ENCODE measurements at places on chromosomes 4 and X. TPM values are rescaled to one million over a fixed set of nuclear protein-coding genes. Genes with fewer than 3 reads are reported as not detected.

DNA sequence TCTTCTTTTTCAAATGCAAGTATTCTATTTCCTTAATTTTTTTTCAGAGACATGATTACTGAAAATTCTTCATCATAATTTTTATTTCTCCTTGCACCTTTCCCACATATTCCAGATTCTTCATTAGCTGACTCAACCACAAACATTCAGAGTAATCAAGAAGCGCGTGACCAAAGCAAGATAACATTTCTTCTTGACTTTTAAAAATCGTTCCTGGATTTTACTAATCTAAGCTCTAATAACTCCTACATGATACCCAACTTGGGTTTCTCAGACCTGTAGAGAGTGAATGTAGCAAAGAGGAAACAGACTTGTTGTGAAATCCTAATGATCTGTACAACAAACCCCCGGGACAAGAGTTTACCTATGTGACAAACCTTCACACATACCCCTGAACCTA is 615.0 kb downstream of the TMA16 start:
- H3K36me3 ChIP-seq: no peaks in the 10 kb centered on the region
- H3K4me3 ChIP-seq: no peak overlapping the region

ELF4 gene
- 29.5 TPM for total RNA-seq

ANK2 gene
- total RNA-seq: 2.6 TPM

COX7B2 gene
- total RNA-seq: not detected

GRCh38 chrX:119502727-119503483 is 34.7 kb downstream of the SLC25A5 start:
- peak; percentile 64 for DNase-seq
- no peaks in the 10 kb centered on the region for H3K27me3 ChIP-seq
- peak overlapping the region; percentile 26 for H3K4me3 ChIP-seq

DNA sequence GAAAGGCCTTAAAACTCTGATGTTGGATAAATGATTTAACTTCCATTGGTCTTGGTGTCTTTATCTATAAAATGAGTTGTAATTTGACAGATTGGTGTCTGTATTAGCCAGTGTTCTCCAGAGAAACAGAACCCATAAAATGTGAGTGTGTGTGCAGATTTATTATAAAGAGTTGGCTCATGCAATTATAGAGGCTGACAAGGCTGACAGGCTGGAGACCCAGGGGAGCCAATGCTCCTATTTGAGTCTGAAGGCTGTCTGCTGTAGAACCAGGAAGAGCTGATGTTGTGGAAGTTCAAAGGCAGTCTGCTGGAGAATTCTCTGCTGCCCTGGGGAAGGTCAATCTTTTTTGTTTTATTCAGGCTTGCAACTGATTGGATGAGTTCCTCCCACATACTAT is 131.7 kb downstream of the SLC4A4 start:
- H3K36me3 ChIP-seq: no peaks in the 10 kb centered on the region
- H3K27ac ChIP-seq: no peak overlapping the region
- DNase-seq: no peak
- no peaks in the 10 kb centered on the region for H3K4me1 ChIP-seq

MSX1 gene
- total RNA-seq: not detected

GRCh38 chr4:150972592-150972991 is 42.5 kb downstream of the LRBA start:
- H3K4me3 ChIP-seq: no peak overlapping the region
- H3K36me3 ChIP-seq: no peaks in the 10 kb centered on the region
- H3K27me3 ChIP-seq: no peaks in the 10 kb centered on the region
- DNase-seq: no peak
- peaks cover 27% of the 10 kb centered on the region for H3K4me1 ChIP-seq
- no peak overlapping the region for H3K27ac ChIP-seq

DNA sequence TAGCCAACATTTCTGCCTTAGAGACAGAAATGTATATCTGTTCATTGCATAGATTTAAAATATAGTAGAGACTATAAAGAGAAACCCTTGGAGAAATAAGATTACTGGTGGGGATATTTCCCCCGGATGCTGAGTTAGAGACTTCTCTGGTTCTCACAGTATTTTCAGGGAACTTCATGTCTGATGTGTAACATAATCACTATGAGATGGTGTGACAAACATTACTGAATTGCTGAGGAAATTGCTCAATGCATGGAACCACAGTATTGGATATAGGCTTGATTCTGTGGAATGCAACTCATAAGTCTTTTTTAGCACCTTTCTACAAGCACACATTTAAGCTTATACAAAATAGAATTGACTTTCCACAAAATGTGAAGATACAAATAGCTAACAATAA is 152.7 kb downstream of the SOWAHB start:
- H3K36me3 ChIP-seq: no peaks in the 10 kb centered on the region
- H3K27me3 ChIP-seq: peaks cover 15% of the 10 kb centered on the region
- no peaks in the 10 kb centered on the region for H3K4me1 ChIP-seq
- no peak overlapping the region for H3K4me3 ChIP-seq
- no peak for DNase-seq
- no peak overlapping the region for H3K27ac ChIP-seq

ENPEP gene
- total RNA-seq: 0.36 TPM

XKRX gene
- 0.23 TPM for total RNA-seq

DNA sequence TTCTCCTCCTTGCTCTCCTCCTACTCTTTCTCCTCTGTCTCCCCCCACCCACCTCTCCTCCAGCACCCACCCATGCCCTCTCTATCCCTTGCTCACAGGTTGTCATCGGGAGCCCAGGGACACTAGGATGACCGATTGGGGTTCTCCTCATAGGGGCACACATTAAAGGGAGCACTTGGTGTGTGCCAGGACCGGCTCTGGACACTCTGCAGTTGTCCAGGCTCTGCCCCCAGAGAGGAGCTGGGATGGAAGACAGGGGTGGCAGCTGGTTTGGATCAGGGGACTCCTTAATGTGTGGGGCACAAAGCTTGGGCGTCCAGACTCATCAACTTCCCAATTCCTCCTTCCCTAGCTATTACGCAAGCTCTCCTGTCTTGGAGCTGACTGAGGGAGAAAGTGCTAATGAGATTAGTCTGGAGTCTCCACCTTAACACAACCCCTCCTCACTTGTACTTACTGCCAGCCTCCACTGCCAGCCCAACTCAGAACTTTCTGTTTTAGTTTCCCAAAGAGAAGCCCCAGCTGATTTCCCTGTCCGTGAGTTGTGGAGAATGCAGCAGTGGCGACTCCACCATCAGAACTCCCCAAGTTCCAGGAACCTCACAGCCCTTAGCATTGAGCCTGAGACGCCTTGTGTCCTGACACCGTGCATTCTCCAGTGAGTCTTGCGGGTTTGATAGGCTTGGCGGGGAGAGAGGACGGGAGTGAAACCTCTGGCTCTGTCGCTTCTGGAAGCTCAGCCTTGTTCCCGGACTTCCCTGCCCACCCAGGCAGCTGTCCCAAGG is 52.2 kb downstream of the CXorf49B start:
- no peaks in the 10 kb centered on the region for H3K36me3 ChIP-seq
- H3K27ac ChIP-seq: no peak overlapping the region
- no peaks in the 10 kb centered on the region for H3K4me1 ChIP-seq
- H3K4me3 ChIP-seq: no peak overlapping the region
- peaks cover 5% of the 10 kb centered on the region for H3K27me3 ChIP-seq
- no peak for DNase-seq

DNA sequence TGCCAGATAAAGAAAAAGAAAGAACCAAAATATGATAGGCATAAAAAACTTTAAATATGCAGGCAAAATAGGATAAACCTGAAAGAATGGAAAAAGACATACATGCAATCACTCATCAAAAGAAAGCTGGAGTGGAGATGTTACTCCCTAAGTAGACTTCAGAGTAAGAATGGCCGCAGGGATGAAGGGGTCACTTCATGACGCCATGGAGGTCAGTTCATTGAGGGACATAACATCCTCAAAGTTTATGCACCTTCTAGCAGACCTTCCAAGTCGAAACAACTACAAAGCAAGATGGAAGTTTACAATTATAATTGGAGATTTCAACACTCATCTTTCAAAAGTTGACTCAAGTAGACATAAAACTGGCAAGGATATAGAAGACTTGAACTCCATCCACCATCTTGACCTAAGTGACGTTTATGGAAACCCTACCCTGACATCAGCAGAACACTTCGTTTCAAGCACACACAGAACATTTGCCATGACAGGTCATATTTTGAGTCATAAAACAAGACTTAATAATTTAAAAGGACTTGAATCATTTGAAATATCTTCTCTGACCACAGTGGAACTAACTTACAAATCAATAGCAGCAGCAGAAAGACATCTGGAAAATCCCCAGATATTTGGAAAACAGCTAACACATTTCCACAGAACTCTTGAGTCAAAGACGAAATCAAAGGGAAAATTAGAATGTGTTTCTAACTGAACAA is 106.0 kb upstream of the LRPAP1 start:
- no peak for DNase-seq
- no peak overlapping the region for H3K27ac ChIP-seq
- H3K27me3 ChIP-seq: no peaks in the 10 kb centered on the region
- no peaks in the 10 kb centered on the region for H3K4me1 ChIP-seq
- H3K36me3 ChIP-seq: no peaks in the 10 kb centered on the region

GRCh38 chrX:28189011-28189410 is 207.8 kb upstream of the DCAF8L1 start:
- H3K27ac ChIP-seq: no peak overlapping the region
- no peak overlapping the region for H3K4me3 ChIP-seq
- DNase-seq: no peak
- H3K27me3 ChIP-seq: no peaks in the 10 kb centered on the region
- H3K36me3 ChIP-seq: no peaks in the 10 kb centered on the region
- H3K4me1 ChIP-seq: no peaks in the 10 kb centered on the region

DNA sequence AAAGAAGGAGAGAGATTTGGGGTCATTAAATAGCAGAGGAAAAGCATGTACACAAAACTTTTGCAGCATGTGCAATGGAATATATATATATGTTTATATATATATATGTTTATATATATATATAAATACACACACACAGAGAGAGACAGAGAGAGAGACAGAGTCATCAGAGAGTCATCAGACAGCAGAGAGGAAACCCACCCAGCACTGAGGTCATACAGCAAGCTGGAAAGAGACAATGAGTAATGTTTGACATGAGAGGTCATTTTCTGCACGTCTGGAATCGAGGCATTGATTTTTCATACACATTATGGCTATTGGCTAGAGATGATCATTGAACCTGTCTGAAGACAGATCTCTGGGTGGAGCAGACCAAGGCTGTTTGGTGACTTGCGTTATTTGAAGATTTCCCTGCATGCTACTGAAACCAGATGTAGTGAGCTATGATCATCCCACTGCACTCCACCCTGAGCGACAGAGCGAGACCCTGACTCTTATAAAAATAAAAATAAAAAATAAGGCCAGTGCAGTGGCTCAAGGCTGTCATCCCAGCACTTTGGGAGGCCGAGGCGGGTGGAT is 48.8 kb upstream of the SHOX start:
- H3K27ac ChIP-seq: no peak overlapping the region
- no peaks in the 10 kb centered on the region for H3K4me1 ChIP-seq
- H3K27me3 ChIP-seq: no peaks in the 10 kb centered on the region
- no peaks in the 10 kb centered on the region for H3K36me3 ChIP-seq

SOWAHD gene
- 0.45 TPM for total RNA-seq

DNA sequence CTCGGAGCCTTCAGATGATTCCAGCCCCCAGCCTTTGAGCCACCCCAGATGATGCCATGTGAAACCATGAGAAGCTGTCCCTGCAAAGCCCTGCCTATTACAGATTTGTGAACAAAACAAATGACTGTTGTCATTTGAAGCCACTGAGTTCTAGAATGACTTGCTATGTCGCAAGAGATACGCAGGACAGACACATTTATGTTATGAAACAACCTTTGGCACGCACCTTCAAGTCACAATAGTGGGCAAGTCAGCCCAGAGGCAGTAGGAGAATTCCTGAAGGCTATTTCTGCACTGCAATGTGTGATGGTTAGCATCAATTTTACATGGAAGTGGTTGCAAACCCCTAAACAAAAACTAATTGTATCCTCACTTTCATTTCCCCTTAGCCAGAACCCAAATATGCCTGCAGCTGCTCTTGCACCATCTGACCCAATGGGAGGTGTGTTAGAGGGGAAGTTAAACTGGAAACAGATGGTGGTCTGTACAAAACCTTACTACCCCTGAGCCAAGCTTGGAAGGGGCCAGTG is 174.4 kb upstream of the ATP6AP2 start:
- no peak overlapping the region for H3K4me3 ChIP-seq
- H3K36me3 ChIP-seq: no peaks in the 10 kb centered on the region
- H3K27me3 ChIP-seq: peaks cover 2% of the 10 kb centered on the region
- DNase-seq: no peak
- no peak overlapping the region for H3K27ac ChIP-seq

DNA sequence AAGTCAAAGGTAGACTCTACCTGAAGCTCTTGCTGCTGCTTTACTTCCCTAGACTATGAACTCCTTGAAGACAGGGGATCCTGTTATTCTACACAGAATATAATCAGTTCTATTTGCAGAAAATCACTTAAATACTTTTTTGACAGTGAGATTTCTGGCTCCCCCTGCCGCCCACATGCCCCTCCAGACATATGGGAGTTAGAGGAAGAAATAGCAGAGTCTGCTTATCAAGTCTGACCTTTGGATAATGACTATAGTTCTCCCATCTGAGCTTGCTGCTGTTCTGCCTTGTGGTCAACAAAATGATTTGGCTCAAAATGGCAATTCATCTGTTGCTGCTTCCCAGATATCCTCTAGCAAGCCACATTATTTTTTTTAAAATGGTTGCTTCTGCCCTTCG is 101.1 kb downstream of the ENOX2 start:
- H3K4me3 ChIP-seq: no peak overlapping the region
- no peak overlapping the region for H3K27ac ChIP-seq
- no peaks in the 10 kb centered on the region for H3K4me1 ChIP-seq
- DNase-seq: no peak

DNA sequence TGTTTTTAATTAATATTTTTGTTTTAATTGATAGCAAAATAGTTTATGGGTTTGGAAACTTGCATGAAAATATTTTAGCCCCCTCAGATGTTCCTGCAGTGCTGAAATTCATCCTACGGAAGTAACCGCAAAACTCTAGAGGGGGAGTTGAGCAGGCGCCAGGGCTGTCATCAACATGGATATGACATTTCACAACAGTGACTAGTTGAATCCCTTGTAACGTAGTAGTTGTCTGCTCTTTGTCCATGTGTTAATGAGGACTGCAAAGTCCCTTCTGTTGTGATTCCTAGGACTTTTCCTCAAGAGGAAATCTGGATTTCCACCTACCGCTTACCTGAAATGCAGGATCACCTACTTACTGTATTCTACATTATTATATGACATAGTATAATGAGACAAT is 40.4 kb downstream of the MAP7D3 start:
- no peak overlapping the region for H3K27ac ChIP-seq
- no peak for DNase-seq
- H3K27me3 ChIP-seq: no peaks in the 10 kb centered on the region
- H3K36me3 ChIP-seq: peaks cover 8% of the 10 kb centered on the region
- H3K4me1 ChIP-seq: no peaks in the 10 kb centered on the region

DNA sequence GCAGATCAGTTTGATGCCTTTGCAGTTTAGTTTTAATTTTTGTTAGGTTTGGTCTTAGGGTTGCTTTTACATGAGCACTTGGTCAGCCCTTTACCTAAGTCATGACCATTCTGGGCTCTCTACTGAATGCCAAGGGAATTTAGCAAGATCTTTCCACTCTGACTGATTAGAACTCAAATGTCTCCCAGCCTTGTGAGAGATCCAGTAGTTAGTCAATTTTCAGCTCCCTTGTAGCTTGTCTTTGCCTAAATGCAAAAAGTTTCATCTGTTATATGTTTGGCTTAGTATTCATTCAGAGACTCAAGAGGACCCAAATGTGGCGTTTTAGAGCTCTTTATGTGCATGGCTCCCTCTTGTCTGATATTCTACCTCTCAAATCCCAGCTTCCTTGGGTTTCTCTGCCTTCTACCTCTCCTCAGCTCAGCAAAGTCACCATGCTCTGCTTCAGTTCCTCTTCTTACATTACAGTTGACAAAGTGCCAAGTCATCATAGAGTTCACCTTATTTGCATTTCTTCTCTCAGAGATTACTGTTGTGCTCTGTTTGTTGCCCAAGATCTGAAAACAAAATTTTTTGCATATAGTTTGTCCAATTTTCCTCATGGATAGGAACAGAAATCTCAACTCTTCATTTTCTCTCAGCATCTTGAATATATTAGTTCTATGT is 17.5 kb upstream of the JAKMIP1 start:
- no peak overlapping the region for H3K4me3 ChIP-seq
- DNase-seq: no peak
- peaks cover 53% of the 10 kb centered on the region for H3K27me3 ChIP-seq

All from activated CD4-positive, alpha-beta T cell treated with anti-CD3 and anti-CD28 coated beads, Interleukin-2, amount 10 ng/mL, durations not matched to agents 24 days and 14 days (primary cell).